ENCODE measurements at places on chromosomes 12 and 14. TPM values are rescaled to one million over a fixed set of nuclear protein-coding genes. Genes with fewer than 3 reads are reported as not detected.

GRCh38 chr12:4943938-4944284, 34.2 kb downstream of the KCNA1 start:
- no peak overlapping the region for H3K4me3 ChIP-seq
- no peaks in the 10 kb centered on the region for H3K27me3 ChIP-seq
- DNase-seq = no peak
- no peaks in the 10 kb centered on the region for H3K36me3 ChIP-seq
- H3K27ac ChIP-seq = no peak overlapping the region

GRCh38 chr12:121205491-121205890, 4.4 kb upstream of the P2RX4 start:
- no peaks in the 10 kb centered on the region for H3K36me3 ChIP-seq
- H3K4me1 ChIP-seq = peaks cover 7% of the 10 kb centered on the region
- no peak overlapping the region for H3K4me3 ChIP-seq

GRCh38 chr14:90966493-90966892, 93.9 kb downstream of the RPS6KA5 start:
- peaks cover 3% of the 10 kb centered on the region for H3K36me3 ChIP-seq
- H3K27me3 ChIP-seq = no peaks in the 10 kb centered on the region
- no peak for DNase-seq
- no peak overlapping the region for H3K27ac ChIP-seq
- no peaks in the 10 kb centered on the region for H3K4me1 ChIP-seq

- peaks cover 2% of the 10 kb centered on the region for H3K4me1 ChIP-seq
- H3K36me3 ChIP-seq = no peaks in the 10 kb centered on the region
Measured at GRCh38 chr12:57614178-57614947, 3.1 kb downstream of the ARHGEF25 start.

DNA sequence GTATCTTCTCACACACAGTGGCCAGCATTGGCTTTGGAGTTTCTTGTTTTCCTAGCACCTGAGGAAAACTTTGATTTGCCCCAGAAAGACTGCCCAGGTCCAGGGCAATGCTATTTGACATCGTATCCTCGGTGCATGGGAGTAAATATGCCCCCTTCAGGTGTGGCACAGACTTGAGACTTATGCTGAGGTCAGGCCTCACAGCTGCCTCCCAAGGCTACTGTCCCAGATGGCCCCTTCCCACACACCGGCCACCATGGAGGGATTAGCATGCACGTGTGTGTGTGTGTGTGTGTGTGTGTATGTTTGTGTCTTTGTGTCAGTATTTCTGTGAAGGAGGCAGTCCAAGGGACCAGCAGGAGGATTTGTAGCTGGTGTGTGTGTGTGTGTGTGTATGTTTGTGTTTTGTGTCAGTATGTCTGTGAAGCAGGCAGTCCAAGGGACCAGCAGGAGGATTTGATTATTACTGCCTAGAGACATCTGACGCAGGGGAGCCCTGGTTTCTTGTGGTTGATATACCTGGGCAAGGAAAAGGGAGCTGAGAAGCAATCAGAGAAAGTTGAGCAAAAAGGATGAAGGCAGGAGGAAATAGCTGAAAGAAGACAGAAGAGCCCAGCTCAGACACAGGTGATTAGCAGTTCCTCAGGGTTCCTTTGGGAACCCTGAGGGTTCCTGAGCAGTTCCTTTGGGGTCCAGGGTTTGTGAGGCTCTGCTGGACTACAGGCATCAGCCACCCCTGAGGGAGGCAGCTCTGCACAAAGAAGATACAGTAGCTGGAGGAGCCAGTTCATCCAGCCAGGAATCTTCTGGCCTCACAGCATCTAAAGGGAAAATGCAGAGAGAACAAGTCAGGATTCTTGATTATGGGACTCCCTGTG, 42.2 kb downstream of the COX16 start:
- no peak overlapping the region for H3K4me3 ChIP-seq
- no peaks in the 10 kb centered on the region for H3K36me3 ChIP-seq
- no peaks in the 10 kb centered on the region for H3K4me1 ChIP-seq
- no peak for DNase-seq
- H3K27ac ChIP-seq = no peak overlapping the region

GRCh38 chr12:106118-106591, 39.6 kb downstream of the IQSEC3 start:
- no peak overlapping the region for H3K4me3 ChIP-seq
- H3K27me3 ChIP-seq = no peaks in the 10 kb centered on the region
- no peaks in the 10 kb centered on the region for H3K36me3 ChIP-seq
- DNase-seq = no peak
- H3K4me1 ChIP-seq = no peaks in the 10 kb centered on the region
- no peak overlapping the region for H3K27ac ChIP-seq

DNA sequence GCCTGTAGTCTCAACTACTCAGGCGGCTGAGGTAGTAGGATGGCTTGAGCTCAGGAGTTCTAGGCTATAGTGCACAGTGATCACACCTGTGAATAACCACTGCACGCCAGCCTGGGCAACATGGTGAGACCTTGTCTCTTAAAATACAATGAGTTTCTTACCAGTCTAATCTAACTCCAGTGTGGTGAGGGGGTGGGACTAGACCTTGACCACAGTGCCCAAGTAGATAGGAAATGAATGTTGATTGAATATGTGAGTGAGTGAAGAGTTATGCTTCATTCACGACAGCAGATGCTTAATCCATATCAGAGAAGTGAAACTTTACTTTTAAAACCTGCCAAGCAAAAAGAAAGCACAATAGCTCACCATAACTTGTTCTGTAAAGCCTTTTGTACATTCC, 11.2 kb upstream of the AK7 start:
- no peaks in the 10 kb centered on the region for H3K4me1 ChIP-seq
- DNase-seq = no peak
- peaks cover 7% of the 10 kb centered on the region for H3K36me3 ChIP-seq
- no peak overlapping the region for H3K4me3 ChIP-seq
- no peak overlapping the region for H3K27ac ChIP-seq

- no peak for DNase-seq
- H3K4me3 ChIP-seq = no peak overlapping the region
- no peak overlapping the region for H3K27ac ChIP-seq
- no peaks in the 10 kb centered on the region for H3K27me3 ChIP-seq
- H3K36me3 ChIP-seq = no peaks in the 10 kb centered on the region
Measured at GRCh38 chr12:56781726-56782125, 18.6 kb downstream of the HSD17B6 start.

DNA sequence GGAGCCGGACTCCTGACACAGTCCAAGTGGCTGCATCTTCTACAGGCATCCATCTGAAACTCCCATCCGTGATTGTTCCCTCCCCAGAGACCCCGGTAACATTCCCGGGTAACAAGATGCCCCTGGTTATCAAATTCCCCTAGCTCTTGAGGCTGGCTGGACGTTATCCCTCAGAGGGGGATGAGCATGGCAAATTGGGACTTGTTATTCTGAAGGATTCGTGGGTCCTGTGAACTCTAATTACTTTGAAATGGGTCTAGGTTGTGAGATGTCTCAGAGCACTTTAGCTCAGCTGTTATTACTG, 642 bp upstream of the PAN2 start:
- H3K36me3 ChIP-seq = no peaks in the 10 kb centered on the region
- DNase-seq = no peak
- no peaks in the 10 kb centered on the region for H3K27me3 ChIP-seq
- peaks cover 30% of the 10 kb centered on the region for H3K4me1 ChIP-seq

DNA sequence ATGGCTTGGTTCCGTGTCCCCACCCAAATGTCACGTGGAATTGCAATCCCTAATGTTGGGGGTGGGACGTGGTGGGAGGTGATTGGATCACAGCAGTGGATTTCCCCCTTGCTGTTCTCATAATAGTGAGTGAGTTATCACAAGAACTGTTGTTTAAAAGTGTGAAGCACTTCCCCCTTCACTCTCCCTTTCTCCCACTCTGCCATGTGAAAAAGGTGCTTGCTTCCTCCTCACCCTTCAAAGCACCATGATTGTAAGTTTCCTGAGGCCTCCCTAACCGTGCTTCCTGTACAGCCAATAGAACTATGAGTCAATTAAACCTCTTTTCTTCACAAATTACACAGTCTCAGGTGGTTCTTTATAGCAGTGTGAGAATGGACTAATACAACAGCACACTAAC, 5.3 kb upstream of the CEP128 start:
- H3K27me3 ChIP-seq = no peaks in the 10 kb centered on the region
- no peaks in the 10 kb centered on the region for H3K36me3 ChIP-seq
- no peak for DNase-seq
- no peak overlapping the region for H3K27ac ChIP-seq
- no peak overlapping the region for H3K4me3 ChIP-seq

GRCh38 chr14:97633131-97633738, 836.1 kb downstream of the VRK1 start:
- DNase-seq = no peak
- no peak overlapping the region for H3K4me3 ChIP-seq
- H3K4me1 ChIP-seq = no peaks in the 10 kb centered on the region

GRCh38 chr14:86462193-86462753, 932.3 kb downstream of the FLRT2 start:
- no peak overlapping the region for H3K4me3 ChIP-seq
- no peak overlapping the region for H3K27ac ChIP-seq
- H3K27me3 ChIP-seq = no peaks in the 10 kb centered on the region
- H3K36me3 ChIP-seq = no peaks in the 10 kb centered on the region
- DNase-seq = no peak

- H3K27me3 ChIP-seq = no peaks in the 10 kb centered on the region
- no peaks in the 10 kb centered on the region for H3K36me3 ChIP-seq
- DNase-seq = no peak
- H3K27ac ChIP-seq = no peak overlapping the region
- no peaks in the 10 kb centered on the region for H3K4me1 ChIP-seq
Measured at GRCh38 chr12:91327889-91328288, 145.3 kb upstream of the DCN start.

DNA sequence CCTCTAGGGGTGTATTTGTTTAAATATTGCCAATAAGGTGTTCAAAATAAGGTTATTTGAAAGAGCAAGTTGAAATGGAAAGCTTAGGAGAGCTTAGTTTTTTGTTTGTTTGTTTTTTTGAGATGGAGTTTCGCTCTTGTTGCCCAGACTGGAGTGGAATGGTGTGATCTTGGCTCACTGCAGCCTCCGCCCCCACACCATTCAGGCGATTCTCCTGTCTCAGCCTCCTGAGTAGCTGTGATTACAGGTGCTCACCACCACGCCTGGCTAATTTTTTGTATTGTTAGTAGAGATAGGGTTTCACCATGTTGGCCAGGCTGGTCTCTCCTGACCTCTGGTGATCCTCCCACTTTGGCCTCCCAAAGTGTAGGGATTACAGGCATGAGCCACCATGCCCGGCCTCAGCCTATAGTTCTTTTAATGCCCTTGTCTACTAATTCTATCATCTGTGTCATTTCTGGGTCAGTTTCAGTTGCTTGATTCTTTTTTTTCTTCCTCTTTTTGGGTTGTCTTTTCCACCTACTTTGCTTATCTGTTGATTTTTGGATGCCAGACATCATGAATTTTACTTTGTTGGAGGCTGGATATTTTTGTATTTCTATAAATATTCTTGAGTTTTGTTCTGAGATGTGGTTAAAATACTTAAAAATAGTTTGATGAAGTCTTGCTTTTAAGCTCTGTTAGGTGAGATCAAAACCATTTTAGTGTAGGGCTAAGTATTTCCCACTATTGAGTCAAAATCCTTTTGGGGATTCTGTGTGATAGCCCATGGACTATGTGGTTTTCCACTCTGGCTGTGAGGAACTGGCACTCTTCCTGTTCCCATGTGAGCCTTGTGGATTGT, 18.7 kb downstream of the RCOR1 start:
- H3K4me3 ChIP-seq = no peak overlapping the region
- H3K4me1 ChIP-seq = no peaks in the 10 kb centered on the region
- H3K27me3 ChIP-seq = no peaks in the 10 kb centered on the region

DNA sequence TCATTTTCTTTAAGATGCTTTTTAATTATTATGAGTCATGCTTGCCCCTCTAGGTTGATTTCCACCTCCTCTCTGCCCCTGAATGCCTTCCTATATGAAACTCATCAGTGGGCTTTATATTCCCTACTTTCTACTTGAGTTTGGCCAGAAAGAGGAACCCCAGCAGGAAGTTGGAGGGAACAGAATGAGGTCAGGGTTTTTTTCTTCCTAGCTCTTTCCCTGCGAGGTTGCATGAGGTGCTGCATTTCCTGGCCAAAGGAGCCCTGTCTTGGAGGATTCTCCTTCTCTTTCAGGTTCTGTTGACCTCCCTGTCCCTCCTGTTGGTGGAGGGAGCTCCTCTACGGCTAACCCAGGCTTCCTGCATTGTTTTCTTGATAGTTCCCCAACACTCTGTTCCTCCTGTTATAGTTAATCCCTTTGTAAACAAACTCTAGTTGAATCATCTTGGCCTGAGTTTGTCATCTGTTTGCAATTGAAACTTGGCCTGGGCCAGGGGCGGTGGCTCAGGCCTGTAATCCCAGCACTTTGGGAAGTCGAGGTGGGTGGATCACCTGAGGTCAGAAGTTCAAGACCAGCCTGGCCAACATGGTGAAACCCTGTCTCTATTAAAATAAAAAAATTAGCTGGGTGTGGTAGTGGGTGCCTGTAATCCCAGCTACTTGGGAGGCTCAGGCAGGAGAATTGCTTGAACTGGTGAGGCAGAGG, 15.3 kb upstream of the SPIC start:
- DNase-seq = no peak
- no peak overlapping the region for H3K4me3 ChIP-seq
- no peaks in the 10 kb centered on the region for H3K36me3 ChIP-seq
- H3K4me1 ChIP-seq = peaks cover 10% of the 10 kb centered on the region

- H3K27me3 ChIP-seq = no peaks in the 10 kb centered on the region
- peak overlapping the region; percentile 56 for H3K27ac ChIP-seq
- H3K4me3 ChIP-seq = no peak overlapping the region
- peaks cover 4% of the 10 kb centered on the region for H3K36me3 ChIP-seq
- DNase-seq = peak; percentile 37
- no peaks in the 10 kb centered on the region for H3K4me1 ChIP-seq
Measured at GRCh38 chr12:69570545-69571399, 14.5 kb upstream of the CCT2 start.

DNA sequence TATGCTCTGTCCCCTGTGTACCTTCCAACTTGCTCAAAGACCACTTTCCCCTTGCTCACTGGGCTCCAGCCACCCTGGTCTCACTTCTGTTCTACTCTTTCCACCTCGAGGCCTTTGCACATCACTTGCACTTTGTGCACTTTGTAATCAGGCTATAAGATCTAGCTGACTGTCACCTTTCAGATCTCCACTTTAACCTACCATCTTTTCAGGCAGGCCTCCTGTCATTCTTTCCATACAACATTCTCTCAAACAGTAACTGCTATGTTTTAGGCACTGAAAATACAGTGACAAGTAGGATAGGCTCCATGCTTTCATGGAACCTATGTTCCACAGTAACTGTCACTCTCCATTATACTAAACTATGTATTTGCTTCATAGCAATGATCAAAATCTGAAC, 14.0 kb downstream of the CPM start:
- no peak overlapping the region for H3K27ac ChIP-seq
- DNase-seq = no peak
- no peak overlapping the region for H3K4me3 ChIP-seq

DNA sequence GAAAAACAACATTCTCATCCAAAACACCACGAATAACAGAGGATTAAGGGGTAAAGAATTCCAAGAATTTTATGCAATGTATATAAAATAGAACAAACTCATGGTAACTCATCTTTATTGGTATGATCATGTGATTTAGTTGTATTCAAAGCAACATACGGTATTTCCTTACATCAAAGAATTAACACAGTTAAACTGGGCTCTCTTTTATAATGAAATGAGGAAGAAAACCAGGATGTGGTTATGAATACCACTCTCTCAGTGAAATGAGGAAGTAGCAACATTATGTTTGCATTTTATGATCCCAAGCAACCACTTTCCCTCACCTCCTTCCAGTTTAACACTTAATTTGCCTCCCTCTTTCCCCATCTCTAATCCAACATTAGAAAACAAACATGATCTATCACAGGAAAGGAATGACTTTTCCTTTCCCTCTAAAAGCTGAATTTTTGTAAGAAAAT, 22.9 kb downstream of the SPTLC2 start:
- peak overlapping the region; percentile 15 for H3K4me3 ChIP-seq
- no peak for DNase-seq
- H3K36me3 ChIP-seq = peaks cover 10% of the 10 kb centered on the region
- H3K27me3 ChIP-seq = no peaks in the 10 kb centered on the region
- peak overlapping the region; percentile 56 for H3K27ac ChIP-seq
- H3K4me1 ChIP-seq = peaks cover 43% of the 10 kb centered on the region

RBM25 gene
- total RNA-seq = 111 TPM

RNASE2 gene
- 2.5 TPM for total RNA-seq

AEBP2 gene
- 51.2 TPM for total RNA-seq

DPF3 gene
- 4.3 TPM for total RNA-seq
